ENCODE measurements at places on chromosomes 1 and 21.
A peak's percentile ranks its signal among the peaks of the same experiment; 100 is the strongest.

DNA sequence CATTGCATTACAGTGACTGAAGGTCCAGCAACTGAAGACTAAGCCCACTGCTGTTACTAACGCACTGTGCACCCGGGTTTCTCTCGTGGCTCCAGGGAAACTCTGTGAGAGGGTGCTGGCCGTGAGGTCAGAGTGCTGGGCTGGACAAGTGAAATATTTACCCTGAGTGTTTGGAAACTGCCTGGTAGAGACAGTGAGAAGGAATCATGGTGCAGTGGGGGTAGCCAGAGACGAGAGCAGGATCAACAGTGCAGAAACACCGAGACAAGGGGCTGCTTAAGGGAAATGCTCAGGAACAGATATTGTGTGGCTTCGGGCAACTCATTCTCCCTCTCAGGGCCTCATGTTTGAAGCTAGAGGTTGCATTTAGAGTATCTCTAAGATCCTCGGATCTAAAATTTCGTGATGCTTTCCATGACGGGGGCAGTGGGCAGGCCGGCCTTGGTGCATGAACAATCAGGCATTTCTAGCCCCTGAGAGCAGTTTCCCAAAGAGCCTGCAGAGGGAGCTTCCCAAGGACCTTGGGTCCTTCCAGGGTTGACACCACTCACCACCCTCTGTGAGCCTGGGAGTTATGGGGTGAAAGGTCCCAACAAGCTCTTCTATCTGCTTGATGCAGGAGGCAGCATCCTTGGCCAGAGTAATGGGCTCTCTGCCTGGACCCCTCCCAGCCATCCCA is 9.7 kb downstream of the CD2 start:
- DNase-seq: no peak

DNA sequence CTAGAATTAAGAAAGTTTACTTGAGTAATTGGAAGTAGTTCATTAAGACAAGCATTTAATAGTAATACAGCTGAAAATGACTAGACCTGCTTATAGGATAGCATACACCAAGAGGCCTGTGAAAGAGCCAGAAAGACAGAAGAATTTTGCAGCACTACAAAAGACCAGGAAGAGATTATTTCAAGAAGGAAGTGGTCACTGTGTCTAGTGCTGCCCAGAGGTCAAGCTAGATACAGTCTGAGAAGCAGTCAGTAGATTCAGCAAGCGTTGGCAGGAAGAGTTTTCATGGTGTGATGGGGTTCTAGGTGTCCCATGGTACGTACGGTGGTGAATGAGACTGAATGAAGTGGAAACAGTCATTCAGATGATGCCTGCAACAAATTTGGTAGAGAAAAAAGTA is 31.5 kb downstream of the RGS8 start:
- no peak for DNase-seq

GRCh38 chr1:2352897-2353550 is 38.3 kb downstream of the MORN1 start:
- no peak for DNase-seq

DNA sequence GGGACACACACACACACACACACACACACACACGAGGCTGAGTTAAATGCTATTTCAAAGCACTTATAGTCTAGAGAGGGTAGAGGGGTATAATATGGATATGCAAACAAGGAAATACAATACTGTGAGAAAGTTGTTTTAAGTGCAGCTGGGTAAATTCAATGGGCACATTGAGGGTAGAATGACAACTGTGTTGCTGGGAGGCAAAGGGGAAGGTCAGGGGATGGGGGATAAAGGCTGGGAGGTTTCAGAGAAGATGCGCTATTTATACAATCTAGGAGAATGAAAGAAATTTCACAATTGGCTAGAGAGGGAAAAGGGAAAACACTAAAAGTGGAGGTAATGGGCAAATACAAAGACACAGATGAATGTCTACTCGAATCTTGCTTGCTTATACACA is 19.4 kb downstream of the EXTL2 start:
- no peak for DNase-seq

DNA sequence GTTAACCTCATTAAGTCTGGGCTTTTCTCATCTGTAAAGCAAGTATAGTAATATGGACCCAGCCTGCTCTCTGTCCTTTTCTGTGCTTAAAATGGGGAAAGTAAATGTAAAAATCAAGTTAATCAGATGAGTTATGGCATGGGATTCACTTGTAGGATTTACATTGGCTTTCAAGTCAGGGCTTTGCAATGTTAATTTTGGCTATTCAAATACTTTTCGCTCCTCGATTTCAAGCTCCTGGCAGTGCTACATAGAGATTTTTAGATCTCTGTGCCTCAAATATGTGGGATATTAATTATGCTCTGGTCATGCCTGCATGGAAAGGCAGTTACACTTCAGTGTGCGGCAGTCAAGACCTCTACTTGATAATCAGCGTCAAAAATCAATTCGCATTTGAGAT is 709.8 kb downstream of the LTN1 start:
- DNase-seq: no peak

GRCh38 chr1:224637936-224638335 is 21.8 kb downstream of the CNIH3 start:
- no peak for DNase-seq

GRCh38 chr1:170967042-170967910 is 31.9 kb downstream of the MROH9 start:
- DNase-seq: peak; percentile 10

DNA sequence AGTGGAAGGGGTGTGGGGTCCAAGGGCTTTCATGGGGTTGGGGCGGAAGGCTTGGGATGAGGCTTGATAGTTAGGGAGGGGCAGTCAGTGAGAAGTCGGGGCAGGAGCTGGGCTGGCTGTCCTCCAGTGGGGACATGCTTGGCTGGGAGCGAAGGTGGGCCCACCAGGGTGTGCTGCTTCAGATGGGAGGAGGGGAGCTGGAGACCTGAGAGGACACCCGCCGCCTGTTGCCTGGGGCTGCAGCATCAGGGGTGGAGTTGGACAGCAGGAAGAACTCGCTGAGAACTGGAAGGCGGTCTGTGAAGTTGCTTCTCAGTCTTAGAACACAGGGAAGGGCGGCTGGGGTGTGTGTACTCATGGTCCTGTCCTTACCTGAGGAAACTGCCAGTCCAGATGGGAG is 1.6 kb downstream of the THEM5 start:
- no peak for DNase-seq

- no peak for DNase-seq
These were observed at the start of gene UAP1 for GRCh38 chr1:162561616-162562469. UAP1 (plus strand) TSS chr1:162561722; CDS start chr1:162566069, 4,347 bp downstream.

- peak; percentile 79 for DNase-seq
These were observed 958 bp downstream of the LYPLAL1 start for GRCh38 chr1:219174460-219175211.

DNA sequence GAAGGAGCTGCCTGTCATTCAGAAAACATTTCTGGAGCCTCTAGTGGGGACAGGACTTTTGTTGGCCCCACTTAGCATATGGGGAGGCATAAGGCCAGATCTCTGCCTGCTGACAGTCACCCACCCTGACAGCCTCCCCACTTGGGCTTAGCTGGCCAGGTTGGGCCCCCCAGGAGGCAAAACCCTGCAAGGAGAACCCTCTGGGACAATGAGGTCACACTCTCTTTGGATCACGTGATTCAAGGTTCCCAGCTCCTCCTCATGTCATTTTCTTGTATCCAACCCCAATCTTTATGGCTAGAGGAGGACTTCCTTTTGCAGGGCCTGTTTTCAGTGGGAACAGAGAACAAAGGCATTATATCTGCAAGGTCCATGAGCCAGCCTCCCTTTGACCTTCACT is 60.0 kb downstream of the NAV1 start:
- no peak for DNase-seq

DNA sequence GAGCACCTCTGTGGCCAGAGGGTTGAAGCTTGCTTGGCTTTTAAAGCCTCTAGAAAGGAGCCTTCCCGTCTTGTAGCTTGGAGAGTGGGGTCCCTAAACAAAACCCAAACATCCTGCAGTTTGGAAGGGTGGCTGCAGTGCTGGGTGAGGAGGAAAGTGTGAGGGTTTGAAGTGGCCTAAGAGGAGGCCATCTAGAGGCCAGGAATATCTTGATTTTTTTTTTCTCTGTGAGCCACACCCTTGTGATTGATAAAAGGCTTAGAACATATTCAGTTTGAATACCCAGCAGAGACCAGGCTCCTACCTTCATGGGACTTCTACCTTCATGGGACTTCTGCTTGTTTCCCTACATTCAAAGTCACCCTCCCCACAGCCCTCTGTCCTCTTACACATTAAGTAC is 37.3 kb upstream of the PIGV start:
- no peak for DNase-seq

- DNase-seq: no peak
These were observed 2.4 kb downstream of the TMEM125 start for GRCh38 chr1:43272161-43272560.

DNA sequence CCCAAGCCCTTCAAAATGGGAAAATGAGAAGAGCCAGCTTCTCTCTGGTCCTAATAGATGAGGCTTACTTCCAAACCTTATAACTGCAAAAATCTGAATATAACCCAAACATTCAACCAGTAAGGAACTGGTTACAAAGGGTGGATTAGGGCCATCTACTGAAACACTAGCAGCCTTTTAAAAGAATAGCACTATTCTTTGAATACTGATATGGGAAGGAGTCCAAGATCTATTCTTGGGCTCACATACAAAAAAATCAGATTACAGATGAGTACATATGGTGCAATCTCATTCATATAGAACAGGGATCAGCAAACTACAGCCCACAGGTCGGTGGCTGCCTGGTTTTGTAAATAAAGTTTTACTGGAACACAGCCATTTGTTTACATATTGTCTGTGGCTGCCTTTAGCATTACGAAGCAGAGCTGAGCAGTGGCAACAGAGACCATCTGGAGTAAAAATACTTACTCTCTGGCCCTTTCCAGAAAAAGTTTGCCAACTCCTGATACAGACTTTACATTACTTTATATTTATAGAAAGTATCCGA is 167.7 kb downstream of the ZSCAN20 start:
- DNase-seq: no peak

DNA sequence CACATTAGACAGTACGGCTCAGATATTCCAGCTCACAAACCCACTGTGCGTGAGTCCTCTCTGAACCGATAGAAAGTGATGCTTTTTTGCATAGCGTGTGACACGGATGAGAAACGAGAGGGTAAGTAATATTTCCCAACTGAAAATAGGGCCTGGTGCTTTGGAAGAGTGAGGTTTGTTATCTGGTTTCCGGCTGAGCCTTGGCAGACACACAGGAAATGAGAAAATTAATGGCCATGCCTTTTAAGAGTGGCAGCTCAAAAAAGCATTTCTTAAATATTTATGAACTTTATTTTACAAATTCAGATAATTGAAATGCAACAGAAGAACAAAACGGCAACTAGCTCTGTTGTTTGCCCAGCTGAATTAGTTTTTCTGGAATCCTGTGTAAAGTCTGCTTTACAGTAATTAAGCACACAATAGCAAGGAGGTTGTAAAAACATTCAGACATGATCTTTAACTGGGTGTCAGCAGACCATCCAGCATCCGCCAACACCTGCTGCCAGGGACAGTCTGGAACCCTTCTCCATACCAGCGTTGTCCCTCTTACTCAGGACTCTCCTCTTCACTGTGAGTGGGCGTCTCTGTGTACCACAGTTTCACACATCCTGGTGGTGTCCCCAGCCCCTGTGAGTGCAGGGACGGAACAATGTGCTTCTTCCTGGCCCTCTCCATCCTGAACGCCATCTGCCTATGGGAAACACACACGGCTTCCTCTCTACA is 155.4 kb downstream of the PGBD5 start:
- no peak for DNase-seq

DNA sequence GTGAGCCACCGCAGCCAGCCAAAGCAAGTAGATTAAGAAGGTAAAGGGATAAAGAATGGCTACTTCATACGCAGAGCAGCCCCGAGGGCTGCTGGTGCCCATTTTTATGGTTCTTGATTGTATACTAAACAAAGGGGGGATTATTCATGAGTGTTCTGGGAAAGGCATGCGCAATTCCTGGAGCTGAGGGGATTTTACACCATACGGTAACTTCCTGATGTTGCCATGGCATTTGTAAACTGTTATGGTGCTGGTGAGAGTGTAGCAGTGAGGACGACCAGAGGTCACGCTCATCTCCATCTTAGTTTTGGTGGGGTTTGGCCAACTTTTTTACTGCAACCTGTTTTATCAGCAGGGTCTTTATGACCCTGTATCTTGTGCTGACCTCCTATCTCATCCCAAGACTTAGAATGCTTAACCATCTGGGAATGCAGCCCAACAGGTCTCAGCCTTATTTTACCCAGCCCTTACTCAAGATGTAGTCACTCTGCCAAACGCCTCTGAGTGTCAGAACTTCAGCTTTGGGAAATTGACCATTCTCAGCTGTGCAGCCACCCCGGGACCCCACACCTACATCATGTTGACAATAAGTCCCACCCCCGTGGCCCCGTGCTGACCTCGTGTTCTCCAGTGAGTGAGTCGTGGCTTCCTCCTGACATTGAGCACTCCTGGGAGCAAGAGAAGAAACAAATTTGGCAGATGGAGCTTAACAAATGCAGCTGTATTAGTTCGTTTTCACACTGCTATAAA is 149.4 kb upstream of the COL6A1 start:
- DNase-seq: peak; percentile 56

DNA sequence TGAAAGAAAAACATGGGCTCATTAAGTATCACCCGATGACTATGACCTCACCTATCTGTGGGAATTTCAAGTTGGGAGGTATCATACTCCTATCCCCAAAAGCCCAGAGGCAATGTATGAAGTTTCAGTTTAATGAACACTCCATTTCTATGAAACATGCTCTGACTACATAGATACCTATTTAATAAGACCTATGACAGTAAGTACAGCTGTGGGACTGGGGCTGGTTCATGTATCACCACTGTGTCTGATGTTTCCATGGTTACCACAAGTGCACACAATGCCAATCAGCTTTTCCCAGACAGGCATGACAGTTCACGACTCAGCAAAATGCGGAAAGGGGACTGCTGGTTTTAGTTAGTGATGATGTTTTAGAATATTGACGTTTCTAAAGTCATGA is 167.7 kb downstream of the SIPA1L2 start:
- DNase-seq: no peak

DNA sequence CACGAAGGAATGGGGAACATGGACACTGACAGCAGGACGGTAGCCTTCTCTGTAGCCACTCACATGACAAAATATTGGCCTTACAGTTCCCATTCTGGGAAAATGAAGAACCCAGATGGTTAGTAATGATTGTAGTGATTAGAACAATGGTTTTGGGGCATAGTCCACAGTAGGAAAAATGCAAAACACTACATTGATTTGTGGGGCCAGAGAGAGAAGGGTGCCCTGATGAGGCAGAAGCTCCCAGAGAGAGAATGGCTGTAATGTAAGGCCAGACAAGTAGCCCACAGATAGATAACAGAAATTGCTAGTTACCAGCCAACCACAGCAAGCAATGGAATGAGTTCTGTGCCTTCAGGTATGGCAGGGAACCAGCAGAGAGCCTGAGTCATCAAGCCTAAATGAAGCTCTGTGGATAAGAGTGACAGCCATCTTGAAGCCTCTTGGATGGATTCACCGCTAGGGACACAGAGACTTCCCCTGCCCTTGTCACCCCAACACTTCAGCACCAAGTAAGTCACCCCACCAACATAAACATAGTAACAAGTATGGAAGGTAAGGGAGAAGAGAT is 206.1 kb downstream of the BACH1 start:
- no peak for DNase-seq

DNA sequence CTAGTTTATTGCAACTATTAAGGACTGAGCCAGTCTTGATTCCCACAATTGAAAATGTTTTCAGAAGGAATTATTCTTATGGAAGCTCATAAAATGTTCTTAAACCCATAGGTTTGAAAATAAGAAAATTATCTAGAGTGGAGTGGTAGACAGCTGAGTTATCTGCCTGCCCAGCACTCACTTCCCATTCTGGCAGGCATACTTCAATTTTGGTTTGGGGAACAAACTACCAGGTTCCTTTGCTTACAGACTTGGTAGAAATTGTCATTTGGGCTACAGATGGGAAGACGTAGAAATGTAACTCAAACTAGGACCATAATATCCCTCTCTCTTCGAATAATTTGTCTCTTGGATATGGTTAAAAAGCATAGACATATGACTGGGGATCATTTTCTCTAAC is 18.4 kb downstream of the JUN start:
- DNase-seq: no peak
